Activated T-helper 2 cell treated with anti-CD3 and anti-CD28 coated beads, Interferon-gamma antibody, Interleukin-2, Interleukin-4, amounts not matched to agents 10 μg/mL and 5 μg/mL and 100 μg/mL, durations not matched to agents 14 hours and 24 hours and 36 hours (primary cell): ENCODE measurements at places on chromosomes 5 and 9. TPM values are rescaled to one million over a fixed set of nuclear protein-coding genes. Genes with fewer than 3 reads are reported as not detected.
A peak's percentile ranks its signal among the peaks of the same experiment; 100 is the strongest.

- H3K4me3 ChIP-seq = no peak overlapping the region
- DNase-seq = no peak
- H3K27me3 ChIP-seq = no peaks in the 10 kb centered on the region
- no peak overlapping the region for H3K27ac ChIP-seq
Observed at GRCh38 chr9:18074041-18074440, 399.9 kb upstream of the ADAMTSL1 start.

DNA sequence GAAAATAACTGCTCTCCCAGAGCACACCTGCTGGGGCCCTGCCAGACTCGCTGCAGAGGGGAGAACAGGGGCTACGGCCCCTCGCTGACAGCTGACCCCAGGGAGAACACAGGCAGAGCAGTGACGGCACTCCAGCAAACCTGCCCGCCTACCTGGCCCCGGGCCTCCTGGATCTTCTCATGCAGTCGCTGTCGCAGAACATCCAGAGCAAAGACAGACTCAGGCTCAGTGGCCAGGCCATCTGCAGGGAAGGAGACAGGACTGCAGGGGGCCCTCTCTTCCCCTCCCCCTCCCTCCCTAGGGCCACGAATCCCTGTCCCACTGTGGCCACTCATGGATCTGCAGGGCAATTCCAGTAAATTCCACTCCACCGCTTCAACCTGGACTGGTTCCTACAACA lies 2.4 kb downstream of the SURF6 start:
- no peak overlapping the region for H3K27ac ChIP-seq
- peaks cover 72% of the 10 kb centered on the region for H3K36me3 ChIP-seq
- no peak for DNase-seq
- H3K4me3 ChIP-seq = peak overlapping the region; percentile 21
- peaks cover 12% of the 10 kb centered on the region for H3K4me1 ChIP-seq

Gene NXNL2
- not detected in 2 replicates for total RNA-seq

Gene LHFPL2
- 0.09 and 0.16 TPM in 2 replicates for total RNA-seq

DNA sequence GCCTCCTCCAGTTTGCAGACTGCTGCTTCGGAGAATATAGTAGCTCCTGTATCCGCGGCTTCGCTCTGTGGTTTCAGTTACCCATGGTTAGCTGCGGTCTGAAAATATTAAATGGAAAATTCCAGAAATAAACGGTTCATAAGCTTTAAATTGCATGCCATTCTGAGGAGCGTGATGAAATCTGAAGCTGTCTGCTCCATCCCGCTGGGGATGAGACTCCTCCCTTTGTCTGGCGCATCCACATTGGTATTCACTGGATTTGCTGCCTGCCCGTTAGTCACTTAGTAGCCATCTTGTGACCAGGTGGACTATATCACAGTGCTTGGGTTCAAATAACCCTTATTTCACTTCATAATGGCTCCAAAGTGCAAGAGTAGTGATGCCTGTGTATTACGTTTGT lies 36.3 kb downstream of the MSX2 start:
- DNase-seq = no peak
- no peaks in the 10 kb centered on the region for H3K27me3 ChIP-seq
- no peaks in the 10 kb centered on the region for H3K36me3 ChIP-seq
- H3K27ac ChIP-seq = no peak overlapping the region

Gene FOXD4L3
- total RNA-seq = not detected in 2 replicates

DNA sequence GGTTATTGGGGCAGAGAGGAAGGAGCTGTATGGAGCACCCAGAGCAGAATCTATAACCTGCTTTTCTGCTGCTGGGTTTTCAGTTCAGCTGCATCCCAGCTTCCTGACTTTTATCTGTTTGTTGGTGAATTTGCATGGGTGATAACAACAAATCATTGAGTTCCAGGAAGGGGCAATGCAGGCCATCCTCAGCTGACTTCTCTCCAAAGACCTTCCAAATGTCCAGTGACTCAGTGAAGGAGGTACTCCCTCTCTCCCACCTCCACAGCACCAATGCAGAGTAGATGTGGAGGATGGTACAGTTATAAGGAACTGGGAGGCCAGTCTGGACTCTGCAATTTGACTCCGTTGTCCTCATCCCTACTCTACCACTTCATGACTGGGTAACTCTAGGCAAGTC lies 1.6 kb upstream of the TXN start:
- H3K27me3 ChIP-seq = peaks cover 6% of the 10 kb centered on the region
- DNase-seq = no peak
- H3K27ac ChIP-seq = peak overlapping the region; percentile 99
- H3K4me3 ChIP-seq = peak overlapping the region; percentile 95
- H3K36me3 ChIP-seq = peaks cover 29% of the 10 kb centered on the region

DNA sequence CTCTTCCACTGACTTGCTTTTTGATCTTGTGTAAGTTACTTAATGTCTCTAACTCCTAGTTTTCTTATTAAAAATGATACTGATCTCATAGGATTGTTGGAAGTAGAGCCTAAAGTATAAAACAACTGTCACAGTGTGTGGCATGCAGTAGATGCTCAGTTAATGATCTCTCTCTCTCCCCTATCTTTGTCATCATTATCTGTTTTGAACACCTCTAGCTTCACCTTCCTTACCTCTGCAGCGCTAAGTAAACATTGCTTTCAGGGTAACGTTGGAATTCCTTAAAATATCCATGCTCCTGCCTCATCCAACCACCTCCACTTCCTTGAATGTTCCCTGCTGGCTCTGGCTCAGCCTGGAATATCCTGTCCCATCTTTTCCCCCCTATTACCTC lies 110.4 kb downstream of the RGS3 start:
- H3K4me3 ChIP-seq = no peak overlapping the region
- DNase-seq = no peak
- peaks cover 38% of the 10 kb centered on the region for H3K4me1 ChIP-seq
- no peaks in the 10 kb centered on the region for H3K27me3 ChIP-seq
- H3K36me3 ChIP-seq = no peaks in the 10 kb centered on the region

Gene PCDH1
- total RNA-seq = not detected in 2 replicates

DNA sequence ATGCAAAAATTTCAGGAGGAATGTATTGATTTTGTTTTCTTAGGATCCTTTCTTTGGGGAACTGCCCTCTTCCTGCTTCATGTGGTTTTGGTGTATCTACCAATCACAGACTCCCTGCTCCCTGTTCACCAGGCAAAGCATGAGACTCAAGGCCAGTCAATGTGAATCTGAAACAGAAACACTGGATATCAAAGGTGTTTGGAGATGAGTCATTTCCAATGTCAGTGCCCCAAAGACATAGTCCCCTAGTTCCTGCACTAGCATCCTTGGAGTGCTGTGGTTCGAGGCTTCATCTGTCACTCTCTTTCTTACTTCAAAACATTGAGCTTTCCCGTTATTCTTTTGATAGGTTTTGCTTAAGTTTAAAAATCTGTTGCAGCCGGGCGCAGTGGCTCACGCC lies 8.1 kb downstream of the PPP3R2 start:
- peaks cover 1% of the 10 kb centered on the region for H3K27me3 ChIP-seq
- H3K36me3 ChIP-seq = no peaks in the 10 kb centered on the region
- DNase-seq = peak; percentile 18
- H3K4me3 ChIP-seq = no peak overlapping the region
- H3K4me1 ChIP-seq = peaks cover 6% of the 10 kb centered on the region

DNA sequence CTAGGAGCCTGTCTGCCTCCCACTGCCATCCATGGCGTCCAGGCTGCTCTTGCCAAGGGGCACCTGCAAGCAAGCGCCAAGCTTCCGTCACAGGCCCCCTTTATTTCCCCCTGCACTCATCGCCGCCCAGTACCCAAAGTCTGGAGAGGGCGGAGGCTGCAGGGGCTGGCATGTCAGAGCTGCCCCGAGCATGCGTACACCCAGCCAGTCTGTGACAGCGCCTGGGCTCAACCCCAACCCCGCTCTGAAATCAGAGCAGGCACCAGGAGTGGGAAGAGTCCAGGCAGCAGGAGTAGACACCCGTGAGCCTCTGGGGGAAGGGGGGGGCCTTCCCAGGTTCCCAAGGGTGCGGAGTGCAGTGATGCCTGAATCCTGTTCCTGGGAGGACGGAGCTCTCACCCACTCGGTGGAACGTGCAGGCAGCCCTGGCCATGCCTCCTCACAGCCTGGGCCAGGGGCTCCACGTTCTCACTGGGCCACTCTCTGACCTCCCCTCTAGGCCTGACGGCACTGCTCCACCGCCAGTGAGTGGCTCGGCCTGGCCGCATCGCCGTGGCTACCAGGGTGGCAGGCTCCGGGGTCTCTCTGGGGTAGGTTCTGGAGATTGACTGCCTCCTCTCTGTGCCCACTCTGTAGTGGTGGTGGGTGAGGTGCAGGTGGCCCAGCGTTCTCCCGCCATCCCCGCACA lies 469.0 kb downstream of the CDH9 start:
- no peaks in the 10 kb centered on the region for H3K36me3 ChIP-seq
- H3K4me1 ChIP-seq = no peaks in the 10 kb centered on the region
- H3K27ac ChIP-seq = no peak overlapping the region
- DNase-seq = no peak

GRCh38 chr9:129801504-129801903 lies 1.5 kb upstream of the TOR1B start:
- H3K4me1 ChIP-seq = peaks cover 17% of the 10 kb centered on the region
- no peak for DNase-seq
- peaks cover 21% of the 10 kb centered on the region for H3K36me3 ChIP-seq
- H3K4me3 ChIP-seq = peak overlapping the region; percentile 60
- H3K27ac ChIP-seq = peak overlapping the region; percentile 11

- no peaks in the 10 kb centered on the region for H3K27me3 ChIP-seq
- no peak overlapping the region for H3K4me3 ChIP-seq
- DNase-seq = no peak
- no peaks in the 10 kb centered on the region for H3K36me3 ChIP-seq
Observed at GRCh38 chr5:8905021-8905420, 640.9 kb downstream of the SEMA5A start.

GRCh38 chr5:9765419-9766140 lies 135.4 kb upstream of the TAS2R1 start:
- DNase-seq = no peak
- H3K4me1 ChIP-seq = no peaks in the 10 kb centered on the region
- H3K27me3 ChIP-seq = no peaks in the 10 kb centered on the region

Gene CNTFR
- total RNA-seq = not detected in 2 replicates

DNA sequence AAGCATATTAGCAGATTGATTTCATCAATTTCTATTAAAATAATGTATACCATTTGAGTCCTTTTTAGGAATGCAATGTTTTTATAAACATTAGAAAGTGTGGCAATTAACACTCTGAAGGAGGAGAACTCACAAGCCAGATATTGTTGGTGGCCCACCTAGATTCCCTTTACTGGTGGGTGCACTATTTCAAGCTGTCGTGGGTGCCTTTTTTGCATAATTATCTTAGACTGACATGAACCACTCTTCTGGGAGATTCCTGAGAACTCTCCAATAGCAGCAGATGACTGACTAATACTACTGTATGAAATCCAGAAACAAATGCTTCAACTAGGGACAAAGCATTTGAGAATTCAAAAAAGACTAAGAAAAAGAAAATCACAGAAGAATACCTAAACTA lies 526.0 kb downstream of the CDH18 start:
- DNase-seq = no peak
- no peaks in the 10 kb centered on the region for H3K27me3 ChIP-seq
- no peak overlapping the region for H3K4me3 ChIP-seq
- no peaks in the 10 kb centered on the region for H3K4me1 ChIP-seq
- no peak overlapping the region for H3K27ac ChIP-seq

- peaks cover 31% of the 10 kb centered on the region for H3K4me1 ChIP-seq
- no peak overlapping the region for H3K27ac ChIP-seq
- no peaks in the 10 kb centered on the region for H3K36me3 ChIP-seq
- H3K4me3 ChIP-seq = no peak overlapping the region
- no peaks in the 10 kb centered on the region for H3K27me3 ChIP-seq
- no peak for DNase-seq
Observed at GRCh38 chr9:79695531-79696175, 123.9 kb downstream of the TLE4 start.

- H3K27me3 ChIP-seq = no peaks in the 10 kb centered on the region
- peaks cover 84% of the 10 kb centered on the region for H3K36me3 ChIP-seq
- H3K4me1 ChIP-seq = peaks cover 10% of the 10 kb centered on the region
- no peak overlapping the region for H3K4me3 ChIP-seq
Observed at GRCh38 chr5:10262121-10262774, 12.2 kb downstream of the CCT5 start.

GRCh38 chr5:78795757-78796156 lies 147.2 kb upstream of the LHFPL2 start:
- H3K4me3 ChIP-seq = no peak overlapping the region
- H3K4me1 ChIP-seq = peaks cover 9% of the 10 kb centered on the region
- no peak overlapping the region for H3K27ac ChIP-seq
- DNase-seq = no peak
- H3K36me3 ChIP-seq = peaks cover 3% of the 10 kb centered on the region
- H3K27me3 ChIP-seq = no peaks in the 10 kb centered on the region

DNA sequence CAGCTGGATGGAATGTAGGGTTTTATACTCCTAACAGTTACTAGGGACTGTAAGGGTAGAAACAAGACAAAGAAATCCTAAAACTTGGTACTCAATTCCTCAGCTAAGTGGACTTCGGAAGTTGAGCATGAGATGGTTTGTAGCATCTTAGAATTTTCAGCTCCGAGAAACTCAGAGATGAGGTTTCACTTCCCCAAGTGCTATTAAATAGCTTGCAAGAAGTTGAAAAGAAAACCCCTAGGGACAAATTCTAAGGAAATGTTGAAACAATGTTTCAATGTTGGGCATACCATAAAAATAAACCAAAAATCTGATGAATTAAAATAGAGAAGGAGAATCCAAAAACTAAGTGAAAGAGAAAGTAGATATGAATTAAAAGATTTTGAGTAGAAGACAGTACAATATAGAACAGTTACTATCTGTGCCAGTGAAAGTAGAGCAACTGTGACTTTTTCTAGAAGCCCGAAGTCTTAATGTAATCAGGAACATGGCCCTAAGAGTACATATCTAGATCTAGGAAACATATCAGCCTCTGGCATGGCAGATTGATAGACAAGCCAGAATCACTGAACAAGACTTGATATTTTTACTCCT lies 308.6 kb upstream of the RGMB start:
- no peak for DNase-seq
- H3K36me3 ChIP-seq = no peaks in the 10 kb centered on the region
- H3K4me1 ChIP-seq = peaks cover 2% of the 10 kb centered on the region
- H3K4me3 ChIP-seq = no peak overlapping the region

Gene WNK2
- 1.2 and 1.6 TPM in 2 replicates for total RNA-seq

Gene PAPPA
- total RNA-seq = not detected in 2 replicates

DNA sequence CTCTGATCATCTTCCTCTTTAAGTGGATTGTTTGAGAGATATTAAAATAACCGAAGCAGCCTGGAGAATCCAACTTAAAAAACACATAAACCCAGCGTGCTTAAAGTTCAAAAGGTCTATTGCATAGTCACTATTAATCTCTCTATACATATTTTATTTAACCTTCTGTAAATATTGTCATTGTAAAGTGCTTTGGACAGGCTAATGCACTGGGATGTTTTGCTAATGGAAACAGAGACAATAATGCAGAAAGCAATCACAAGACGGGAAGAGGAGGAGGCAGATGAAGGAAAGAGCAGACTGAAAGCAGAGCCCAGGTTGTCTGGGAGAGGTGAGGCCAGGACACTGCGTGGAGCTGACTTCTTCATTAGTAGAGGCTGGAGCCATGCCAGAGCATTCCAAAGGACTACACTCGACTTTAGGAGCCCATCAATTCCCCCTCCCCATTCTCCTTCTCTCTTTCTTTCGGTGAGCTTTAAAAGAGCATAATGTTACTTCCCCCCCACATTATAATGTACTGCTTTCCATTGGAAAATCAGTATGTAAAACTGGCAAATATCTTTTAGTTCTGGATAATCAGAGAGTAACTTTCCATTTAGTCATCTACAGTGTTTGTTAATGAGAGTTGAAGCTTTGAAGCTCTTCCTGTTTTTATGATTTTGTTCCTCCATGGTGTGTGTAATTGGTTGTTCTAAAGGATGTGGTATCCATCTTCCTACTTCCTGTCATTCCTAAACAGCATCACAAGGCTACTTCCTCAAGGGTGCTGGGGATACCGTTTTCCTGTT lies 307.3 kb upstream of the MPDZ start:
- no peaks in the 10 kb centered on the region for H3K27me3 ChIP-seq
- H3K36me3 ChIP-seq = no peaks in the 10 kb centered on the region
- no peak overlapping the region for H3K27ac ChIP-seq
- DNase-seq = no peak
- no peaks in the 10 kb centered on the region for H3K4me1 ChIP-seq
